ENCODE measurements at places on chromosomes 3 and 15.

DNA sequence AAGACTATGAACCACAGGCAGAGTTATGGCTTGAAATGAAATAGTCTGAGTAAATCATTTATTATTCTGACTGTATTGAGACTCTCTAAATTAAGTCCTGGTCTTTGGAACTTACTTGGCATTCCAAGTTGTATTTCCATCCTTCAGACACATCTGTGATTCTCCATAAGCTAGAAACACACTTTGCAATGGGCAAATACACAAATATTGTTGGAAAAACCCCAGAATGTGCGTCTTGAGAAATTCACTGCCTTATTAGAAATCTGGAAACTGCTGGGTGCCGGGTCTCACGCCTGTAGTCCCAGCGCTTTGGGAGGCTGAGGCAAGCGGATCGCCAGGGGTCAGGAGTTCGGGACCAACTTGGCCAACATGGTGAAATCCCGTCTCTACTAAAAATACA, 87.8 kb downstream of the WWTR1 start:
- no peak for DNase-seq

- no peak for DNase-seq
Observed at GRCh38 chr3:39268549-39268900, 11.3 kb downstream of the CX3CR1 start.

DNA sequence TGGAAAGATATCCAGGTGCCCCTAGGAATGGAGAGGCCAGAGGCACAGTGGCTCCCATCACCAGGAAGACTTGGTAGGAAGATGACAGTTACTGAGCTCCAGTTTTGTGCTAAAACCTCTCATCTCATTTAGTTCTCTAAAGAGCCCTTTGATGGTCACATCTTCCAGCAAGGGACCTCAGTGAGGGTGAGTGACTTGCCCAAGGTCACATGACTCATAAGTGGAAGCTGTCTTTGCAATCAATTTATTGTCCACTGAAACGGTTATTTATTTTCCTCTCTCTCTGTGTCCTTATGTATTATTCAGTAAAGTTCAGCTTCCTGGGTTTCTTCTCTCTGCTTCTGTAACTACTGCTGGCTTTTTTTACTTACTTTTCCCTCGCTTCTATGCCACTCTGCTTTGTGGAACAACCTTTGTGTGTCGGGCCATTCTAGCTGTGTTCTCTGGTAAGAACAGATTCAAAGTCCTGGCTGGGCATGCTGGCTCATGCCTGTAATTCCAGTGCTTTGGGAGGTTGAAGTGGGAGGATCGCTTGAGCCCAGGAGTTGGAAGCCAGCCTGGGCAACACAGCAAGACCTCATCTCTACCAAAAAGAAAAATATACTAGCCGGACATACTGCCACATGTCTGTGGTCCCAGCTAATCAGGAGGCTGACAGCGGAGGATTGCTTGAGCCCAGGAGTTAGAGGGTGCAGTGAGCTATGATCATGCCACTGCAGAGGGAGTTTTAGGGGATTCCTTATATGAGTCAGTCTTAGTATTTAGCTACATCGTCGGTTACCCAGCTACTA, 55.9 kb downstream of the PDIA5 start:
- no peak for DNase-seq

DNA sequence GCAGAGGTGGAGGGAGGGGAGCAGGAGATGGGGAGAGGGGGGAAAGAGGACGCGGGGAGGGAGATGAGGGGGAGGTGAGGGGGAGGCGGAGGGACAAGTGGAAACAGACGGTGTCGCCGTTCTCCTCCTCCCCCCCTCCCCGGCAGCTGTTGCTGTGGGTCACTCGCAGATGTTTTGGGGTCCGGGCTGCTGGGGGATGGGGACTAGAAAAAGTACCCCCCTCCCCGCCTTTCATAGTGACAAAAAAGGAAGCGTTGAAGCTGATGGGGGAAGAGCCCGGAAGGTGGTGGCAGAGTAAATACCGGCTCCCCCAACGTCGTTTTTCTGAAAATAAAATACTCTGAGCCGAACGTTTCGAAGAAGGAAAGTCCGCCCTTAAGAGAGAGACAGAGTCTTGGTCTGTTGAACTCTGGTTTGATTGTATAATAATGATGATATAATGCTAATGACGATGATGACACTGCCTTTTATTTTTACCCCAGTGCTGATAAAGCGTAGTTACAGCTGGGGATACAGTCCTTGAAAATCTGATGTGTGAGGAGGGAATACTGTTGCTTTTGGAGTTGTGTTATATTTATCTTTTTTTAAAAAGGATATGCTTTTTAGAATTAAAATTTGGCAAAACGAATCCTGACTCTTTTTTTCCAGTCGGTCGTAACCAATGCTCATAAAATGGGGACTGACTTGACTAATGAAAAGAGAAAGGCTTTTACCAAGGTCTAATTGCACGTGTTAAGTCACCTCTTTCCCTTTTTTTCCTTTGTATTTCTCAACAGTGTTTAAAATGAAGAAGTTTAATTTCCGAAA, 993 bp downstream of the STXBP5L start:
- DNase-seq, result no peak

GRCh38 chr3:17182166-17182565, 297.4 kb downstream of the PLCL2 start:
- no peak for DNase-seq

- DNase-seq, result no peak
Observed at GRCh38 chr3:48318713-48319468, 14.6 kb downstream of the SPINK8 start.

GRCh38 chr3:107268469-107268868, 108.8 kb upstream of the CCDC54 start:
- no peak for DNase-seq

DNA sequence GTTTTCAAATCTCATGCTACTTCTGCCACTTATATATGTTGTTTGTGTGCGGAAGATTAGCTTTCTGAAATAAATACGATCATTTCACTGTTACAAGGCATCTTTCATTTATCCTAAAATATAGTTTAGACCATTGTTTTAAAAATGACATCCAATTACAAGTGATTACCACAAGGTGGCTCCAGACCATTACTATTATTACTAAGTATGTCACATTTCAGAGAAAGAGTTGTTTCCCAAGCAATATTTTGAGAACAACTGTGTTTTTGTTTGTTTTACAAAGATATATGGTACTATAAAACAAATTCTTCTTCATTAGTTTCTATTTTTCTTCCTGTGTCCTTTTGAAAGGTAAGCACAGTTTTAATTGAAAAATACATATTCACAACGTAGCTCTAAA, 136.0 kb upstream of the RAP2B start:
- DNase-seq, result peak; percentile 34

DNA sequence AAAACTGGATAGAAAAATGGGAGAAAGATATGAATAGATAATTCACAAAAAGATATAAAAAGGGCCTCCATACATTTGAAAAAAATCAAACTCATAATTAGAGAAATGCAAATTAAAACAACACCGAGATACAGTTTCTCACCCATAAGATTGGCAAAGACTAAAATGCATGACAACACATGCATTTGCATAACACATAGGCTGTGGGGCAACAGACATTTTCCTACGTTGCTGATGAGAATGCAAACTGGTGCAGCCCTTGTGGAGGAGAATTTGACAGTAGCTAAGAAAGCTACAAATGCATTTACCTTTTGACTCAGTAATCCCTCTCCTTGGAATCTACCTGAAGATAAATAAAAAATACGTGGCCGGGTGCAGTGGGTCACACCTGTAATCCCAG, 11.4 kb upstream of the CAND2 start:
- no peak for DNase-seq

DNA sequence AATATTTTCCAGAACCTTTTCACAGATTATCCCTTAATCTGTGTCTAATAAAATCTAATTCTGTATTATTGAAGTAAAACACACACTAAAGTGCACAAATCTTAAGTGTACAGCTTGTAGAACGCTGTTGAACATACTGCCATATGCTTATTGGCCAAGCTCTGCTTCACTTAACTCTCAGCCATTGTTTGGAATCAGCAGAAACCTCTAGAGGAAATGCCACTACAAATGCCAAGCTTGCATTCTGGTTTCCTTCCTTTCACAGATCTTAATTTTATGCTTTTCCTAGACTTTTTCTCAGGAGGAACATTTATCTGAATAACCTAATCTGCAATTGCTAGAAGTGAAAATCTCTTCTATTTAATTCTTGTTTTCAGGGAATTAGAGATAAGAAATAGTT, 10.1 kb downstream of the MNS1 start:
- DNase-seq, result no peak

- no peak for DNase-seq
Observed at GRCh38 chr3:134201201-134202130, 49.2 kb downstream of the RYK start.

DNA sequence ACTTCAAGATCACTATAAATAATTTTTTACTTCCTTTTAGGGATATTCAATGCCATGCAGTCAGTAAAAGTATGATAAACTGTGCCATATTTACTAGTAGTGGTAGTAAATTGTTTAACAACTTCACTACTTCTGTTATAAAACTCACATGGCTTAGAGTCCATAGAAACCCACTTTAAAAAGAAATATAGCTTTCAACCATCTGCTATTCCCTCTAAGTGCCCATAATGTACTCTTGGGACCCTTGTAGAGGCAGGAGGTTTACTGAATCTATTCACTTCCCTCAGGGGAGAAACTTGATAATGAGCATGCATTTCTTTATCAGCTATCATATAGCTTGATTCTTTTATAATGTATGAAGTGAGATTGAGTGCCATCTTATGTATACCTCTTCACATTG, 1448.4 kb upstream of the ALCAM start:
- DNase-seq, result no peak

- DNase-seq, result no peak
Observed at GRCh38 chr3:115623044-115623868, at the start of gene GAP43. TSS of gene GAP43 (plus strand) at chr3:115623510. CDS start at chr3:115623690, 180 bp downstream.

DNA sequence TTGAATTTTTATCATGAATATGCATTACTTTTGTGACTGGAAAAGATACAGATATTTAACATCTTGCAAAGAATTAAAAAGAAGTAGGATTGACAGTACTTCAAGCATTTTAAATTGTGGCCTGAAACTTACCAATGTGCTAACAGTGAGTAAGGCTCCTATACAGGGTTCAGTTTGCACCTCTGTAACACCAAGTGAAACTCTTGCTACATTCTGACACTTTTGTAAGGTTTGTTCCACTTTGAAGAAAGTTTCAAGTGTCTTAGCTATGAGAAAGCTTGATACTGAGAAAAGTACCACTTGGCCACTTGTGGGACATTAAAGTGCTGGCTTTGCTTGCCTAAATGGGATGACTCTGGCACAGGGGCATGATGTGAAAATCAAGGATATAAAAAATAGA, 289.2 kb downstream of the CTNNB1 start:
- DNase-seq, result no peak

DNA sequence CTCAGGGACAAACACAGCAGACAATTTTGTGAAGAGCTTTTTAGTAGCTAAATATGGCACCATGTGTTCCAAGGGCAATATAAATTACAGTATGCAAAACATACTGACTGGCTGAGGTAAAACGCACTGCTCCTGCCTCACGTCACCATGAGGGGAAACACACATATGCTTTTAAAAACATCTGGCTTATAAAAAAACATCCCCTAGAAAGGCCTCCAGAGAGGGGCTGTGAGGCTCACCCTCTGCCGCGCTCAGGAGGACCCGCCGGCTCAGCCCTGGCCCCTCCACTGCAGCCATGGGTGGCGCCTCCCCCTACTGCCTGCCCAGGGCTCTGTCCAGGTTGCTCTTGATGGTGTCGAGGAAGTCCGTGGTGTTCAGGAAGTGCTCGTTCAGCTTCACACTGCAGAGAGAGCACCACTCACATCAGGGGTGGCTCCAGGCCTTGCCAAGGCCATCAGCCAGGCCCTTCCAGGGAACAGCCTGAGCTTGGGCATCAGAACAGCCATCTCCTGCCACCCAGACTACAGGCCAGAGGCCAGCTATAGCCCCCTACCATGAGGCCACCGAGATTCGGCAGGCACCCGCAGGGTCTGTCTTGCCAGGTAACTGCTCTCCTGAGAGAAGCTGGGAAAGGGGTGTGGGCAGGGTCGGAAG, 18.2 kb downstream of the IDH2 start:
- DNase-seq, result no peak

GRCh38 chr3:197175503-197175902, 122.9 kb downstream of the DLG1 start:
- no peak for DNase-seq

DNA sequence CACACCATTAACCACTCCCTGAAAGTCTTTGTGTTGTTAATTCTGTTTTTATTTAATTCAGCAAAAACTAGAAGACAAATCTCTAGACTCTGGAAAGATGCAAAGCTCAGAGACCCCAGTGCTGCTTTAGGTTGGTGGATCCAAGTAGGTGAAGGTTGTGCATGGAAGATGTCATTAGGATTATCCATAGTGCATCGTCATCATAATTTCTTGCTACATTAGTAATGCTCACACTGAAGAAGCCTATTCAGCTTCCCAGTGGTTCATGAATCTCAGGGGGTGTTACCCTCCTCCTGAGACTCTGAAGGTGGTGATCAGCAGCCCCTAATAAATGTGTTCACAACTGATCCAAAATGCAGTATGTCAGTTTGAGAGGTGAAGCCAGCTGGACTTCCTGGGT, 272.8 kb downstream of the CD47 start:
- DNase-seq, result no peak

- DNase-seq, result peak; percentile 5
Observed at GRCh38 chr15:62782071-62782841, 260.3 kb upstream of the TPM1 start.

GRCh38 chr3:72829701-72830100, 18.5 kb downstream of the SHQ1 start:
- no peak for DNase-seq

GRCh38 chr3:98743071-98743470, 20.1 kb upstream of the ST3GAL6 start:
- DNase-seq, result no peak

- no peak for DNase-seq
Observed at GRCh38 chr3:8838234-8838633, 68.8 kb upstream of the OXTR start.

DNA sequence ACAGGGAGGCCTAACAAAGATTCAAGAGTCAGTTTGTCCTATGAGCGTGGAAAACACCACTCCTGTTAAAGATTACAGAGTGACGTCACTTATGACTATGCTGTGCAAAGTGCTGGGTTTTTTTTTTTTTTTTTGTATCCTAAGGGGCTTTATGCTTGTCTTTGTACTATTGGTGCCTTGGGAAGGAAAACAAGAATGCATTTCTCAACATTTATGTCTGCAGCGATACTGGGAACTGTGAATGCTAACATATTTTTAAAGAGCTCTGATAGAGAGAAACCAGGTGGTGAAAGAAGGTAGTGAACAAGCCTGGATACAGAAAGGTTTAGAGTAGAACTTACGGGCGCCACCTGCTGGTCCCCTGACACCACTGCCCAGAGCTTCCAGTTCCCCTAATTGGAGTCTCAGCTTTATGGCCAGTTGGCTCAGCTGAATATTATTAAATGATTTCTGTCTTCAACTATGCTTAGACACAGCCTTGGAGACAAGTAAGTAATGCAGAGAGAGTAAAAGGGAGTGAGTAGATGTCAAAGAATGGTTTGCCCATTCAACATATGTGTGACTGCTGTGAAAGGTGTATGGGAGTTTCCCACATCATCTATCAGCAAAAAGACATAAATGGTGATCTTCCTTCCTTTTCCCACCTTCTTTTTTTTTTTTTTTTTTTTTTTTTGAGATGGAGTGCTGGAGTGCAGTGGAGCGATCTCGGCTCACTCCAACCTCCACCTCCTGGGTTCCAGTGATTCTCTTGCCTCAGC, 807.9 kb upstream of the CFAP20DC start:
- DNase-seq, result peak; percentile 61

Data from NCI-H2081 treated with DMSO at 0.1 percent for 48 hours (cell line).